ENCODE measurements at places on chromosomes 3 and 15. TPM values are rescaled to one million over a fixed set of nuclear protein-coding genes. Genes with fewer than 3 reads are reported as not detected.

DNA sequence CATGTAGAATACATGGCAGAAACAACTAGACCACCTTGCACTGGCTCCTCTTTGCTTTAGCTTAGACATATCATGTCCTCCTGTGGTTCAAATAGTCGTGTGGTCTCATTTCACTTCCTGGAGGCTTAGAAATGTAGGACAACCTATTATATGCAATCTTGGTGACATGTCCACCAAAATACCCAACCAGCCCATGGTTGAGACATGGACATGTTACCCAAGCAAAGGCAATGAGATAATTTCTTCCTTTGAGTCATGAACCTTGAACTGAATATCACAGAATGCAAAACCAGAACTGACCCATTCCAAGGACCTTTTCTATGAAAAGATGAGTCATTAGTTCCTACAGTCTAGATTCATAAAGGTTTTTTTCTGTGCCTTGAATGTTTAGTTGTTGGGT is 309.0 kb upstream of the MDFIC2 start:
- DNase-seq: no peak

- no peak for DNase-seq
Measured at GRCh38 chr3:15475161-15475560, 46.3 kb downstream of the COLQ start.

DNA sequence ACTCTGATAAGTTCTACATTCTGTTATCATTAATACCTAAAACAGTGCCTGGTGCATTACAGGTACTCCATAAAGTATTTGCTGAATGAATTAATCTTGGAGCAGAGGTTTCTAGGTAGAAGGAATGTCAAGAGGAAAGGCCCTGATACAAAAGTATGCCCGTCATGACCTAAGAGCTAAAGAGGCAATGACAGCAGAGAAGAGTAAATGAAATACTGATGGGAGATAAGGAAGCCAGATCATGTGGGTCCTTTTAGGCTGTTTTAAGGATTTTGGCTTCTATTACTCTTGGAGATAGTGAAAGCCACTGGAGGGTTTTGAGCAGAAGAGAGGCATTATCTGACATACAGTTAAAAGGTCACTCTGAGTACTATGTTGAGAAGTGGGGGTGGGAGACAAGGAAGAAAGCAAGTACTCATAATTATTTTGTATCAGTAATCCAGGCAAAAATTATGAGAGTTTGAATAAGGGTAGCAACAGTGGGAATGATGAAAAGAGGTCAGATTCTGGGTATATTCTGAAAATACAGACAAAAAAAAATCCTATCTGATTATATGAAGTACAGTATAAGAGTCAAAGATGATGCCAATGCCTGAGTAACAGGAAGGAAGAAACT is 48.3 kb downstream of the DENND4A start:
- DNase-seq: no peak

The ARRDC4 gene
- 3.1 TPM for total RNA-seq

The GP9 gene
- not detected for total RNA-seq

The GOLGA6A gene
- not detected for total RNA-seq

All from LHCN-M2 (cell line).